Thoracic aorta (tissue), 2 donors: ENCODE measurements at places on chromosomes 6 and 20. TPM values are rescaled to one million over a fixed set of nuclear protein-coding genes. Genes with fewer than 3 reads are reported as not detected.

MEP1A gene
- total RNA-seq: not detected

HLA-G gene
- not detected for total RNA-seq

UST gene
- total RNA-seq: 30.8 TPM

RTF2 gene
- 71.6 TPM for total RNA-seq

CCDC170 gene
- total RNA-seq: 1.5 TPM

GTSF1L gene
- total RNA-seq: not detected

TMEM217 gene
- 6.2 TPM for total RNA-seq
